Stimulated activated CD4-positive, alpha-beta T cell treated with anti-CD3 and anti-CD28 coated beads, Interleukin-2, amount 100 ng/mL, for 24 hours (primary cell): ENCODE measurements at places on chromosomes 16 and 17.

DNA sequence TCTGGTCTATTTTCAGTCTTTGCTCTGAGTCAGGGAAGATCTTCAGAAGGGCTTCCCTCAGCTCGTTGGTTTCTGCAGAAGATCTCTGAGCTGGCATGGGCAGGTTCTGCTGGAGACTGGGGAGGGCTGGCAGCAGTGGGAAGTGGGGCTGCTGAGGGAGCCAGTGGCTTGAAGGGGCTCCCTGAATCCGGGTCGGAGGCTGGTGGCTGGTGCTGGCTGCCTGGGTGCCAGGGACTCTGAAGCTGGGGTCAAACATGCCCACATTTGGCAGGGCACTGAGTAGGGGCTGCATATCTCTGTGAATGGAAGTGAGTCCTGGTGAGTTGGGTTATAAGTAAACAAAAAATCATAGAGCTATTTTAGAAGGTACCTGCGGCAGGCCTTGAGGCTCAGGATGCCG, 67.0 kb downstream of the N4BP1 start:
- no peak for DNase-seq

DNA sequence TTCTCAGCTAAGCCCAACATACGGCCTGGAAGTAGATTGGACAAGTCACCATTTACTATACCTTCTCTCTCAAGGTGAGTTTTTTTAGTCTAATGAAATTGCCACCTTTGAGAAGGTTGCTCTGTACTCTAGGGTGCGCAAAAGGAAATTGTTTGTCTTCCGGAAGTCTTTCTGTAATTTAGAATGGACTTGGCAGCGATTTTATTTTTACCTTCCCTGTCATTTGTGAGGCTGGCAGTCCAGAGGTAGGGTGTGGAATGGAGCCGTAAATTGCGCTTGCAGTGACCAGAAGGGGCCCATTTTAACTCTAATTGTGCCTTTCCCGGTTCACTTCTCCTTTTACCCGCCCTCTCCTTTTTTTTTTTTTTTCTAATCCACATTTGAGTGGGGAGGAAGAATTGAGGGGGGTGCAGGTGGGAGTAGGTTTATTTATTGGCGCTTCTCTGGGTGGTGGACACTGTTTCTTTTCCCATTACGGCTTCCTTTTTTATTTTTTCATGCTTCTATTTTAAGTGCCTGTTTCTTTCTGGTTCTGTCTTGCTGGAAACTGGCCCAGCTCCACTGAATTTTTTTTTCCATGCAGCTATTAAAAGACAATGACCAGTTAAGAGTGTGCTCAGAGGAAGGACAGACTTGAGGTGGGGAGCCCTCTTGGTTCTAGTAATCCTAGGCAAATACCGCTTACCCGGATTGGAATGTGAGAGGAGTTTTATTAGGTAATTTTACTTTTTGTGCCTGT, 89.7 kb upstream of the CLEC18A start:
- no peak for DNase-seq

DNA sequence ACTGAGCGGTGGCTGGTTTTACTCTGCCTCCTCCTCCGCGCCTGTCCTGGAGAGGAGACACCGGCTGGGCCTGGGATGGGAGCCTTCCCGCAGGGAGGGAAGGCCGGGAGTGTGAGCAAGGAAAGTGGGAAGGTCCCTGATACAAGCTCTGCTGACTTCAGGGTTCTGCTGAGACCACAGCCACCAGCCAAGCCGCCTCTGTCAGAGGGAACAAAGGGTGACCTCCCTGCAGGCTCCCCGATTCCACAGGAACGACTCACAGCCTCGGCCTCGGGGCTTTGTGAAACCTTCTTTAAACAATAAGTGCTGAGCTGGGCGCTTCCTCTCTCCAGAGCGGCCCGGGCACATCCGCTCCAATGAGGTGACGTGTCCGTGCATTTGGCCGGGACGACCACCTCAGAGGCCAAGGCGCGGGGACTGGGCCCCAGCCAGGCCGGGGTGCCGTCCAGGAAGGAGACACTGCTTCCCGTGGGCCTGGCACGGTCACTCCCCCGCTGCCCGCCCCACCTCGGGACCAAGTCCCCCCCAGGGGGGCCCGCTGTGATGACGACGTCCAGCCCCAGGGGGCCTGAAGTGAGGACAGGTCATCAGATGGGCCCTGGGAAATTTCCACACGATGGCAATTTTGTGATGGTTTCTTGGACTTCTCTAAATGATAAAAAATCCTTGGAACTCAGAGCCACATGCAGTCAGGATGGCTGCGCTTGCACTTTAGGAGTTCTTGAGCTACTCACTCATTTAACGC, 11.8 kb upstream of the CIBAR2 start:
- DNase-seq: no peak

DNA sequence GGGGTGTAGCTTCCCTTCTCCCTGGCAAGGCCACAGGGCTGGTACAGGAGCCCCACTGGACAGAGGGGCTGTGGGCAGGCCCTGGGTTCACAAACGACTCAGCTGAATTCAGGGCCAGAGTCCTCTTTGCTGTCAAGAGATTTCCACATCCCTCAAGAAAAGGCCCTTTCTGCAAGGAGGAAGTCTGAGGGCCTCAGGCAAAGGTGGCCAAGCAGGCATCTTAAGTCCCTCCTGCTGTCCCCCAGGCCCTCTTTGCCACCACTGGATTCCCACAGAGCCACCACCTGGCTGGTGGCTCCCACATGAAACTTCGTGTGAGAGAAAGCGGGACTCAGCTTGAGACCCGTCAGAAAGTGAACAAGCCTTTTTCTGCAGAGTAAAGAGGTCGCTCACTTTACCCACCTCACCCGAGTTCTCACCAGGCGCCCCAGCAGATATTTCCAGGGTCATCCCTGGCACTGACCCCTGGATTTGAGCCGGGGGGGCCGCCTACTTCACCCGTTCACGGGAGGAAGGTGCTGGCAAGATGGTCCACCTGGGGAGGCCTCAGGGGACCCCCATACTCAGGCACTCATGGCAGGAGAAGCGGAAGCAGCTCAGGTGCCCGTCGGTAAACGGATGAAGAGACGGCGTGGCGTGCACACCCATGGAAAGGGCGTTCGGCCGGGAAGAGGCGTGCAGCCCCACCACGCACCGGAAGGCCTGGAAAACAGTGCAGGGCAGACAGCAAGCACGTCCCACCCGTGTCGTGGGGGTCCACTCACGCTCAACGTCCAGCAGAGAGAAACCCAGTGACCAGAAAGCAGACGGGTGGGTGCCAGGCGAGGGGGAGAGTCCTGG, 3.6 kb downstream of the RNF166 start:
- DNase-seq: peak; percentile 44

DNA sequence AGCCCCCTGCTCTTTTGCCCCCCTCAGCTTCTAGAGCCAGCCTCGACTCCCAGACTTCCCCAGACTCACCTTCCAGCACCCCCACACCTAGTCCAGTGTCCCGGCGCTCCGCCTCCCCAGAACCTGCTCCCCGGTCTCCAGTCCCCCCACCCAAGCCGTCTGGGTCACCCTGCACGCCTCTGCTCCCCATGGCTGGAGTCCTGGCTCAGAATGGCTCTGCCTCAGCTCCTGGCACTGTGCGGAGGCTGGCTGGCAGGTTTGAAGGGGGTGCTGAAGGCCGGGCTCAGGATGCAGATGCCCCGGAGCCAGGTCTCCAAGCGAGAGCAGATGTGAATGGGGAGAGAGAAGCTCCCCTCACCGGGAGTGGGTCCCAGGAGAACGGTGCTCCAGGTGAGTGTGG, 2.2 kb downstream of the ARHGEF15 start:
- no peak for DNase-seq
